ENCODE measurements at places on chromosomes 1 and 21.
A peak's percentile ranks its signal among the peaks of the same experiment; 100 is the strongest.

GRCh38 chr1:15406614-15407559 is 2.8 kb upstream of the EFHD2 start:
- no peak for DNase-seq

DNA sequence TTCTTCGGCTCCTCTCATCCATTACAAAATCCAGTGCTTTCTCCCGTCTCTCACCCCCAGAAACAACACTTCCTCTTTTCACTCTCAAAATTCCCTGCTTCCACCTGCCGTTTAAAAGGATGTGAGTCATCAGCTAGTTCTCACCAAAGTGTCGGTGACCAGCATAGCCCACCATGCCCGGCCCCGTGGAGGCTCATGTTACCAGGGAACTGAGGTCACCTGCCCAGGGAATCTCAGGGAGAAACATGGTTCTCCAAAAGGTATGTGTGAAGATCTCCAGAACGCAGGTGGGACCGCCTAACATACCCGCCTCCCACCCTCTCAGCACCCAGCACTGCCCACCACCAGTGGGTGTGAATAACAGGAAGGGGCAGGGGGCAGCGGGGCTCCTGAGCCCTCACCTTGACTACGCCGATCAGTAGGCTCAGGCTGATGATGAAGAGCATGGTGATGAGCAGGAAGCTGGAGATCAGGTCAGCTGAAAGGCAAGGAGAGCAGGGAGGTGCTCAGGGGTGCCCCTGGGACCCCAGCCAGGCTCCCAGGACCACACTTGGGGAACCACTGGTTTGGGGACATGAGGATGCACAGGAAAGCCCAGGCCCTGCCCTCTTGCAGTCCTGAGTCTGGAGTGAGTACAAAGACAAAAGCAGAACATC is 16.2 kb downstream of the LAPTM5 start:
- no peak for DNase-seq

GRCh38 chr21:33559813-33560212 is 17.0 kb downstream of the SON start:
- DNase-seq, result no peak

DNA sequence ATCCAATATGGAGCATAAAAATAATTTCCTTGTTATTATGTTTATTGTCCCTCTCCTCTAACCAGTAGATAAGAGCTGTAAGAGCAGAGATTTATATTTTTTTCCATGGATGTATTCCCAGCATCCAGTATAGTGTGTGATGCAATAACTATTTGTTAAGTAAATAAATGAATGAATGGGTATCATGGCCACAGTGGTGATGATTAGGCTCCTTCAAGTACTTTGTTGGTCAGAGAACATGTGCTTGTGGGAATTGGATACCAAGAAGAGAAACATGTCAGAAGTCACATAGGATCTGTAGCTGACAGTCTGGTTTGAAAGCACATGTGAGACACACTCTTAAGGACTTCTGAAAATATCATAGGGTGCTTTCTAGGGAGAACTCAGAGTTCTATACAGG is 588.5 kb downstream of the AGBL4 start:
- no peak for DNase-seq

DNA sequence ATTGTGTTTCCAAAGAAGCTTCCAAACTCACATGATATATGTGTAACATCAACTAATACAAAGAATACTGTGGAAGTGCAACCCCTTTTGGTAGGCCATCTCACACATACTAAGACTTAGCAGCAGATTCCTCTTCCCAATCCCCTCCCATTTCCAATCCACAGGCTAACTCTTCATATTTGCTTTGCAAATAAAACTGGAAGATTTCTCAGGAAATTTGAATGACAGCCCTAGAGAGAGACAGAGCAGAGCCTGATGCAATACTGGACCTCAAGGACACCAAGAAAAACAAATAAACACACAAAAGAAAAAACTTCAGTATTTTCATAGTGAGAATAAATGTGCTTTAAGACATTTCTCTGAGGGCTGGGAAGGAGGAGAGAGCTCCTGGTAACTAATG is 190.2 kb upstream of the BRINP3 start:
- no peak for DNase-seq

- DNase-seq, result peak; percentile 3
Observed at GRCh38 chr1:247487057-247487456, 29.2 kb upstream of the OR2B11 start.

DNA sequence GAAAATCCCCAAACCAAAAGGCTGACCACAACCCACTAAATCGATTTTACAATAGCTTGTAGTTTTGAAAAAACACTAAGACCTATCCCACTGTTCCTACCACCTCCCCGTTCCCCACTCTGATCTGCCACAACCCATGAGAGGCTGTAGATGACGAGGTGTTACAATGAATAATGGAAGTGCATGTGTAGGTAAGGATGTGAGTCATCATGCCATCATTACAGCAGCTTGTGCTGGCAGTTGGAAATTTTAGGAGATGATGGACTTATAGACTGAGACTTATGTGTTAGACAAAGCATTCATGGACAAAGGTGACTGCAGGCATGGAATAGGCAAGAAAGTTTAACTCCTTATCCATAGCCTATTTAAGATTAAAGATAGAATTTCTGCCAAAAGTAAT is 184.7 kb upstream of the CACYBP start:
- no peak for DNase-seq

GRCh38 chr1:45643978-45644377 is 20.1 kb upstream of the CCDC17 start:
- no peak for DNase-seq

DNA sequence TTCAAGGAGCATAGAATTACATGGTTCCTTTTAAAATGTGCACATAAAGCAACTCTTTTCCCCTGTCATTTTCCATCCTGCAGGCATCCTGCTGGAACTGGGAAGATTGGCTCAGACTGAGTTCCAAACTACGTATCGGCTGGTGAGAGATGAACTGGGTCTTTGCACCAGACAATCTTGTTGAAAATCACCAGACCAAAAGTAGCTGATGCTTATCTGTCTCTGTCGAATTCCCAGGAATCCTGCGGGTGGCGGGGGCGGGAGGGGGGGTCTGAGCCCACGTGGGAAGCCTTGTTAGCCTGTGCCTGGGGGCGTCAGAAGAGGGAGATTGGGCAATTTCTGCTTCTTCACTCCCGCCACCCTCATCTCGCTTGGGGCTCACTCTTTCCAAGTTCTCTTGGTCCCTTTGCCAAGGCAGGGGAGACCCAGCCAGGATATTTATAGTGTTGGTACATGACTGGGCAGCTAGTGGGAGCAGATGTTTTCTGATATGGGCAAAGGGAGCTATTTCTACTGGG is 90.1 kb upstream of the SLC25A33 start:
- DNase-seq, result no peak

GRCh38 chr1:227547310-227548118 is 15.8 kb upstream of the ZNF678 start:
- no peak for DNase-seq

- no peak for DNase-seq
Observed at GRCh38 chr1:203271018-203271743, 34.1 kb upstream of the BTG2 start.

GRCh38 chr1:210822932-210823331 is 311.0 kb downstream of the KCNH1 start:
- DNase-seq, result no peak

DNA sequence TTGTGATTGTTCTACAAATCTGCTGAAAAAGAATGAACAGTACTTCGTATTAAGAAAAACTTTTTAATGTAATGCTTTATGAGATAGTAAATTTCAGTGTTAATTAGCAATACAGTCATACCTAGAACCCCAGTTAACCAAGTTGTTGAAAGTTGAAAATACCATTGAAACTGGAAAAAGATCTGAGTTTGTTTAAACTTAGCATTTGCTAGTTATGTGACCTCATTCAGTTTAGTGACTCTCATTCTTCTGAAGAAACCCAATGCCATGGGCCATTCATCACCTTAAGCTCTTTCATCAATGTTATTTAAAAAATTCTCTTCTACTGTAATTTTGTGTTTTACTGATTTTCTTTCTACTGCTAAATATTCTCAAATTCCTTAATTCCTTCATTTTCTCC is 20.2 kb downstream of the RCOR3 start:
- DNase-seq, result no peak

- no peak for DNase-seq
Observed at GRCh38 chr1:113185463-113186104, 112.6 kb downstream of the LRIG2 start.

DNA sequence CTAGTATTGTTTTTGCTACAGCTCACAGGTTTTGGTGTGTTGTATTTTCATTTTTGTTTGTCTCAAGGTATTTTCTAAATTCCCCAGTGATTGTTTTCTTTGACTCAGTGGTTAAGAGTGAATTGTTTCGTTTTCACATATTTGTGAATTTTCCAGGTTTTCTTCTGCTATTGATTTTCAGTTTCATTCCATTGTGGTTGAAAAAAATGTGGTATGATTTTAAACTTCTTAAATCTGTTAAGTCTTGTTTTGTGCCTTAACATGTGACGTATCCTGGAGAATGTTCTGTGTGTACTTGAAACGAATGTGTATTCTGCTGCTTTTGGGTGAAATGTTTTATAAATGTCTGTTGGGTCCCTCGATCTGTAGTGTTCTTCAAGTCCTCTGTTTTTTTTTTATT is 117.9 kb downstream of the KIF26B start:
- DNase-seq, result no peak

DNA sequence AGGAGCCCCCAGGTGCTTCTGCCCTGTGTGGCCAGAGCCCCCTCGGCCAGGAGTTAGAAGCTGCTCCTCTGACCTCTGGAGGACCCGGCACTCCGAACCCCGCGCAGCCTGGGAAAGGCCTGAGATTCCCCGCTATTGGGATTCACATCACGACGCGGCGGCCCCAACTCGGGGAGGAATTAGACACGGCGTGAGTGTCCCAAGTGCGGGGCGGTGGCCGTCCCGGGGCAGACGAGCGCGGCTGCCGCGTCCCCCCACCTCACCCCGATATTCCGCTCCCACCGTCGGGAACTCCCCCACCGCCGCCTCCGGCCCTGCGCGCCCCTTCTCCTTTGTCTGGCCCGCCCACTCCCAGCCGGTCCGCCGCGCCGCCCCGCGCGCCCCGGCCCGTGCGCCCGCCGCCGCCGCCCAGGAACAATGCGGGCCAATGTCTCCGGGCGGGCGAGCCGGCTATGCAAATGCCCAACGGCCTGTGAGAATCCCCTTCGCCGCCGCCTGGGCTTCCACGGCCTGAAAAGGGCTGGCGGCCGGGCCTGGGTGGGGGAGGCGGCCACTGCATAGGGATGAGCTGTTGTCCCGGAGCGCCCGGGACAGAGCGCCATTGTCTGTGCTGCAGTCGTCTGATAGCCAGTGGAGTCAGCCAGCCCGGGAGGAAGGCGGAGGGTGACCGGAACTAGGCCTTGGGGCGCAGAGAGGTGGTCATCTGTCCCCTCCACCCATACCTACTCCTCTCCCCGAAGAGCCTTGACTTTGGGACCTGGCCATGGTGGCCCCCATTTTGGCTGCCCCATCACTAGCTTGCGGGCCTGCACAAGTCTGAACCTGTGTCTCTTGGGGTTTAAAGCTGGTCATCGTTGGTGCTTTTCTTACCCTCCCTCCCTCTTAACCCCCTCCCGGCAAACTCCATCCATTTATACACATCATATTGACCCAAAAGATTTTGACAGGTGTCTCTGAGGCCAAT is 19.4 kb downstream of the RHBG start:
- no peak for DNase-seq

- no peak for DNase-seq
Observed at GRCh38 chr1:185244015-185244747, 72.9 kb downstream of the IVNS1ABP start.

DNA sequence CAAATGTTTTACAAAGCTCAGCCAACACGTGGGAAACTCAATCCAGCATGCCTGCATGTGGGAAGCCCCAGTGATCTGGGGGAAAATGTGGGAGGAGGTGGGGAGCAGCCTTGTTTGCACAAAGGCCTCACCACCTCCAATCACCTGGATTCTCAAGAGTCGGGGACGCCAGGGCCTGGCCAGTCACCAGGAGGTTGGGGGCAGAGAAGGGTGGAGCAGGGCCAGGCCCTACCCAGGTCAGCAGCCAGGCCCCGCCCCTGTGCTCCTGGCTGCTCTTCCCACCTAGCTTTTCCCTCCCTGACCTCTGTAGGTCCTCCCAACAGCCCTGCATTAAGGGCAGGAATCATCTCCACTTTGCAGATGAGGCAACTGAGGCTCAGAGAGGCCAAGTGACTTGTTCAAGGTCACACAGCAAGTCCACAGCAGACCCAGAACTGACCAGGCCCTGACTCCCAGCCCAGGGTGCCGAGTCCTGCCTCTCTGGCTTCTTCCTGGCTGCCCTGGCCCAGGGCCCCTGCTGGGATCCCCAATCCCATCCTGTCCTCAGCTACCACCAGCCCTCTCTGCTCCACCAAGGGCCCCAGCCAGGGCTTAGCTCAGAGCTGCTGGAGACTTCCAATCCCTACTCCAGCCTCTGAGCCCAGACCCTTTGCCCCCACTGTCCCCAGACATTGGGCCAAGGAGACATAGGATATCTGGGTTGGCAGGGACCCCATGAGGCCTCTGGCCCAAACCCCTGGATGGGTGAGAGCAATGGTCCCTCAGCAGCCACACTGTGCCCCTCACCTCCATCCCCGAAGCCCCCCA is 508.6 kb downstream of the PTPRU start:
- no peak for DNase-seq

DNA sequence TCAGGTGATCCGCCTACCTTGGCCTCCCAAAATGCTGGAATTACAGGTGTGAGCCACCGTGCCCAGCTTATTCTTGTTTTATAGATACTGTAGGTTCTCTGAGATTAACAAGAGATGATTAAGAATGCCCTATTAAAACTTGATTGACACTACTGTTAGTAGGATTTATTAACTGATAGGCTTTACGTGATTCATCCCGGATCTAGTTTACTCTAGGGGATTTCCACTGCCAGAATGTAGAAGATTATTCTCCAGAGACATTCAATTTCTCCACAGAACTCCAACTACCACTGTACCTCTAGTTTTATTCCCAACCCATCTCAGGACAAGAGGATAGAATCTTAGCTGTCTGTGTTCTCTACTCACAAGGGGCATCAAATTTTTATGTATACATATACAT is 26.3 kb upstream of the RBM34 start:
- no peak for DNase-seq

GRCh38 chr1:29879217-29879616 is 642.9 kb downstream of the PTPRU start:
- DNase-seq, result no peak

DNA sequence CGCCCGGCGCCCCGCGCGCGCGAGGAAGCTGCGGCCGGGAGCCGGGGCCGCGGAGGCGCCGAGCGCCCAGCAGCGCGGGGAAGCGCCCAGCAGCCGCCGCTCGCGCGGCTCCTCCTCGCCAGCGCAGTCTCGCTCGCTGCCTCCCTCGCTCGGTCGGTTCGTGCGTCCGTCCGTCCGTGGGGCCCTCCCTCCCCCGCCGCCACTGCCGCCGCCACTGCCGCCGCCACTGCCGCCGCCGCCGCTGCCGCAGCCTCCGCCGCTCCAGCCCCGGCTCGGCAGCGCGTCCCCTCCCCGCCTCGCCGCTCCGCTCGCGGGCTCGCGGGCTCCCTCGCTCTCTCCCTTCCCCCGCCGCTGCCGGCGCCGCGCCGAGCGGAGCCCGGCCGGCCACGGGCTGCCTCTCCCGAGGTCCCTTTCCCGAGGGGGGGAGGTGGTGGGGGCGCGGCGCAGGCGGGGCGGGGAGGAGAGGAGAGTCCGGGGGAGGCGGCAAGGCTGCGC is at the start of gene KCND3:
TSS of gene KCND3 (minus strand) at position 138 of the 495 bp plus-strand sequence.
- DNase-seq, result no peak

Measured in NCI-H2081 treated with DMSO at 0.1 percent for 48 hours (cell line).